ENCODE measurements at places on chromosomes 6 and 20.

DNA sequence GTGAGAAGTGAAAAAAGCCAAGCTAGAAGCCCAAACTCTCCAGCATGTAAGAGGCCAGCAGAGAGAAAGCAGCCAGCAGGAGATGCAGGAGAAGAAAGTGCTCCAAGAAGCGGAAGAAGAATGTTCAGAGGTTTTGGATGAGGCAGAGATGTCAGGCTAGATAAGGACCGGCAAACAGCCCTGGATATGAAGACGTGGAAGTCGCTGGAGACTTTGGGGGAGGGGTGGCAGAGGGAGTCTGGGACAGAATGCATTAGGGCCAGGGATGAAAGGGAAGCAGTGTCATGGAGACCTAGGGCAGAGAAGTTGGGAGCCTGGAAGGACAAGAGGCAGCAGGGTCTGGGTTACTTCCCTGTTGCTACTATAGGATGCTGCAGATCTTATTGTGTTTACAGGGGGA, 5.3 kb upstream of the SCUBE3 start:
- no peak for DNase-seq

- DNase-seq: no peak
Measured at GRCh38 chr20:32522526-32522775, 62.7 kb downstream of the NOL4L start.

- DNase-seq: no peak
Measured at GRCh38 chr6:25447570-25447929, 168.4 kb downstream of the CARMIL1 start.

DNA sequence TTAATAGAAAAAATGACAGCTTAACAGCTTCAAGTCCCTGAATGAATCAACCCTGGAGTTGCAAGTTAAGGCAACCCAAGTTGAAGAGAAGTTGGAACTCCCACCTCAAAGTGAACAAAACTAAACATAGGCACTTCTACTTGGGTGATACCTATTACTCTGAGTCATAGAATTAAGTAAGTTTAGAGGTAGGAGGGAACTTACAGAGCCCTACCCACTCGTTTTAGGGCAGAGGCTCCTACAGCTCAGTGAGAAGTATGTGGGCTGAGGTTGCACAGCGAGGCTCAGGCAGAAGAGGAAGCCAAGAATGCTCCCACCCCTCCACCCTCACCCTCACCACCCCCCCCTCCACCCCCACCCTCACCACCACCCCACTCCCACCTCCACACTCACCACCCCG, 42.2 kb downstream of the NFATC2 start:
- DNase-seq: no peak

DNA sequence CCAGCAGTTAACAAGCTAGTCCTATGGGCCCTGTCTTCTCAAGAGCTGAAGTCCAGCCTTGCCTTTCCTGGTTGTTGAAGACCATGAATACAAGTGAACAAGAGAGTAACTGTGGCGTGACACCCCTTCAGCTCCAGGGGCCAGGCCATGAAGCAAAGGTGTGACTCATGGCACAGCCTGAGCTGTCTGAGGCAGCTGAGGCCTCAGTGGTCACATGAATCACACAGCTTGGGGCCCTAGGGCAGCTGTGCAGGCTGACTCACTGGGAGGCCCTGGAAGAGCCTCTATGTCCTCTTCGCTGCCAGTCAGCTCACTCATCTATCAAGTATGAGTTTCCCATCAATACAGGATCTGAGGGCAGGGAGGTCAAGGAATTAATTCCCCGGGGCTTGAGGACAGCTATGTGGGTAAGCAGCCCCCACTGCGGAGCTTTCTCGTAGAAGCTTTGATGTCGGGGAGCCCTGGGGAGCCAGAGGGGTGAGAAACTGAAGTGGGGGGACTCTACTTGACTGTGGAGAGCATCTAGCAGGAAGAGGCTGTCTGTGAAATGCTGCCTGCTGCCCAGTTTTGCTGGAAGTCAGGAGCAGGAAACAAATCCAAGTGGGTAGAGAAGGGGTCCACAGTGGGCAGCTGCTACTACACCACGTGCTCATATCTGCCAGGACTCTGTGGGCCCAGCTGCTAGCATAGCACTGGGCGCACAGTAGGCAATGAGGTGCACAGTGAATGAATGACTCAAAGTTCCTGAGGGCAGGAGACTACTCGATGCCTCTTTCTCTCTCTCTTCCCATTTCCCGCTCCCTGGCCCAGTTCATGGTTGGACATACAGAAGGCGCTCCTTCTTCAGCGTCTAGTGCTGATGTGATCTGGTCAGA, 13.7 kb upstream of the FAM83C start:
- no peak for DNase-seq
